Thoracic aorta (tissue), 2 donors: ENCODE measurements at places on chromosomes 5 and 9. TPM values are rescaled to one million over a fixed set of nuclear protein-coding genes. Genes with fewer than 3 reads are reported as not detected.

PDE6A gene
- total RNA-seq = not detected

BHMT gene
- total RNA-seq = 2.0 TPM

STK32A gene
- total RNA-seq = 9.5 TPM

EQTN gene
- not detected for total RNA-seq

EDIL3 gene
- 157 TPM for total RNA-seq

SPAG8 gene
- total RNA-seq = 5.7 TPM

SH3GL2 gene
- total RNA-seq = not detected

EIF4E1B gene
- not detected for total RNA-seq

ACTBL2 gene
- total RNA-seq = not detected

ZMAT2 gene
- total RNA-seq = 32.0 TPM

PCDHGB5 gene
- total RNA-seq = 20.8 TPM

TEK gene
- 14.9 TPM for total RNA-seq

- no peak for DNase-seq
Measured at GRCh38 chr5:80116000-80116399, 80.9 kb downstream of the THBS4 start.

DNA sequence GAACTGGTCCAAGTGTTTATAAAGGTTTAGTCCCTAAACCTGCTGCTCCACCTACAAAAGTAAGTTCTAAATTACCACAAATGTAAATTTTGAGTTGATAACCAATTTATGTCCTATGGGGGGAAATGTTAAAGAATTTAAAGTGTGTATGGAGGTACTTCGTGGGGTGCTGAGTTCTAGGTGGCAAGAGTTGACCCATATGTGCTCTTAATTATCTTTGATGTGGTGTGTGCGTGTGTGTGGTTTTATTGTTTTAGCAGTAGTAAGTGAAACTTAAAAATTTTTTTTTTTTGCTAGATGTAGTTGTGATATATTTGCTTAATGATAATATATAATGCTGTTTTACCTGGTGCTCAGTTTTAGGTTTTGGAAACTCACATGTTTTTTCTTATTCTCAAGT is 72.6 kb downstream of the GPBP1 start:
- DNase-seq = no peak

DNA sequence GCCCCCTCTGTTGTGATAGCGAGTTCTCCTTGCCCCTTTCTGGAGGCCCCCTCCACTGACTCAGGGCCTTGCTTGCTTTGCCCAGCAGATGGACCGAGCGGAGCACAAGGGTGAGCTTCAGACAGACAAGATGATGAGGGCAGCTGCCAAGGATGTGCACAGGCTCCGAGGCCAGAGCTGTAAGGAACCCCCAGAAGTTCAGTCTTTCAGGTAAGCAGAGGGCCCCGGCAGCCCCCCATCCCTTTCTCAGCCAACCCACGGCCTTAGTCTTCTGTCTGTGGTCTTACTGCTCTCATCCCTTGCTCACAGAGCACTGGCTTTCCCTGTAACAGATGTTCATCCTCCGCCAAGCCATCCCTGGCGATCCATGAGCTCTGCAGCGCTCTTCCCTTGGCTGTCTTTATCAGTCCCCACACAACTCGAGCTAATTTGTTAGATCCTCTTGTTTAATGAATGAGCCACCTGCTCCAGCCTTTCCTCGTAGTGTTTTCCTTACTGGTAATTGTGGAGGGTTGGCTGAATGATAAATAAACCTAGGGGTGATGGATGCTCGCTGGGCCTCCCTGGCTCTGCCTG is 18.4 kb upstream of the RARS1 start:
- no peak for DNase-seq

GRCh38 chr9:82254646-82255367 is 266.2 kb downstream of the SPATA31D1 start:
- DNase-seq = no peak

- no peak for DNase-seq
Measured at GRCh38 chr5:106661866-106662265, 1008.9 kb downstream of the EFNA5 start.

- no peak for DNase-seq
Measured at GRCh38 chr5:61599370-61600122, 267.5 kb downstream of the ZSWIM6 start.

- DNase-seq = no peak
Measured at GRCh38 chr9:69671879-69672595, at the start of gene APBA1. TSS of gene APBA1 (minus strand) at chr9:69672371.

- DNase-seq = peak; percentile 71
Measured at GRCh38 chr9:77848897-77849296, 182.7 kb downstream of the GNAQ start.

- DNase-seq = no peak
Measured at GRCh38 chr9:33163433-33164137, 3.6 kb downstream of the B4GALT1 start.

- DNase-seq = no peak
Measured at GRCh38 chr5:67636091-67636490, 439.5 kb upstream of the CD180 start.

DNA sequence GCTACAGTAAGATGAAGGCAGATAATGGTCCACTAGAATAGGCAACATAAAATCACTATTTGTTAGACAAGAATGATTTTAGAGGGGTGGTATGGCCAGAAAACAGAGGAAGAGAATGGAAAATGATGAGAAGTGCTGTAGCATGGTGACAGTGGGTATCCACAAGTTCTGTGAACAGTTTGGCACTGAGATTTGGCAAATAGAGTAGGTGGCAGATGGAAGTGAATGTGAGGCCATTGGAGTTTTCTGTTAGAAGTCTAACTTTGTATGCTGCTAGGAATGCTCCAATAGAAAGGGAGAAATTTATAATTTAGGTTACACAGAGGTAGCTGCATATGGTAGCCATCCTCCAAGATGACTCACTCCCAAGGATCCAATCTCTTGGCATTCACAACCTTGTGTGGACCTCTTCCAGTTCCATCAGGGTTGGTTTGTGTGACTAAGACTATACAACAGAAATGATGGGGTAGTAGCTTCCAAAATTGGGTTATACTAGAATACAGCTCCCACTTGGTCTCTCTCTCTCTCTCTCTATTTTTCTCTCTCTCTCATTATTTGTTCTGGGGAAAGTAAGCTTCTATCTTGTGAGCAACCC is 646.9 kb upstream of the ZNF608 start:
- DNase-seq = no peak

GRCh38 chr9:86281593-86282076 is 703 bp downstream of the ISCA1 start:
- no peak for DNase-seq

DNA sequence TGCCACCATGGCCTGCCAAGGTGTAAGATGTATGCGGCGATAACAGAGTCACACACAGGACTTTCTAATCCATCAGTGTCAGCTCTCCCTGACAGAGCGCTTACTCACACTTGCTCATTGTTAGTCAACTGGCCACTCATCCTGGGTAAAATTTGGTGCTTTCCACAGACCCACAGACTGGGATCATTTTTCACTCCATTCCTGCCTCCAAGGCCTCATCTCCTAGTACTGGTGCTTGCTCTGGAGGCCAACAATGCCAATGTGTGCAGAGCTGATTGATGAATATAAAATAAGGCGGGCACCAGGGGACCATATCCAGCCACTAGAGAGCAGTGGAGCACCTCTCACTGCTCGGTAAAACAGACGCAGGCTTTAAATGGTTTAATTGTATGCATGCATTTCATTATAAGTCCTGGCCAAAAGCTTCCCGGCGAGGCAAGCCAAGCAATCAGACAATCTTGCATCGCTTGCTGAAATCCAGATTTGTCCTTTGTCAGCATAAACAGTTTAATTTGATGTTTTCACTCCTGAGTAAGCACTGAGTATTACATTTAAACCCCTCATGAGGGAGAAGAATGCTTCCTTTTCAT is 22.3 kb downstream of the PSMB7 start:
- no peak for DNase-seq

DNA sequence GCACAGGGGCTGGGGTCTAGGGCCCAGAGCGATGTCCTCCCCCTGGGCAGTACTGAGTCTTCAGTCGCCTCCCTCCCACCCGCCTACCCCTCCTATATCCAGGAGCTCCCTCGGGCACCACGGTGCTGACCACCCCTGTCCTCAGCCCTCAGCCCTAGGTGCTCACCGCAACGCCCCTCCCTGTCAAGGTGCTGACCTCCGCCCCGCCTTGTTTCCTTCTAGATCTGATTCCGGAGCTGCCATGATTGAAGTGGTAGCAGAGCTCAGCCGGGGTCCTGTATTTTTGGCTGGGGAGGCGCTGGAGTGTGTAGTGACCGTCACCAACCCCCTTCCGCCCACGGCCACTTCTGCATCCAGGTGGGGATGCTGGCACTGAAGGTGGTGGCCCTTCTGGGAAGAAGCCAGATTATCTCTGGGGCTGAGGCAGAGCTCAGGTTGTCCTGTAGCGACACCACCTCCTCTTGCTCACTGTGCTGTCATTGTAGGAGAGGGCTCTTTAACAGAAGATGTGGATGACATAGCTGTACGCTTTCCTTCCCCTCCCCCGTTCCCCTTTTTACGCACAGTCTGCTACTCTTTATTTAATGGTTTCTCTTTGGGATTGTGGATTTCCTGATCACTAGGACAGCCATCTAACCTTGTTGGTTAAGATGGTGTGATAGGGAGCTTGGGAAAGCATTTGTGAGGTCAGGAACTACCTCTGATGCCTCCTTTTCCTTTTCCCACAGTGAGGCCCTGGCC is 598 bp downstream of the RGP1 start:
- no peak for DNase-seq

- DNase-seq = no peak
Measured at GRCh38 chr5:132773114-132773513, 3.9 kb downstream of the SEPTIN8 start.

DNA sequence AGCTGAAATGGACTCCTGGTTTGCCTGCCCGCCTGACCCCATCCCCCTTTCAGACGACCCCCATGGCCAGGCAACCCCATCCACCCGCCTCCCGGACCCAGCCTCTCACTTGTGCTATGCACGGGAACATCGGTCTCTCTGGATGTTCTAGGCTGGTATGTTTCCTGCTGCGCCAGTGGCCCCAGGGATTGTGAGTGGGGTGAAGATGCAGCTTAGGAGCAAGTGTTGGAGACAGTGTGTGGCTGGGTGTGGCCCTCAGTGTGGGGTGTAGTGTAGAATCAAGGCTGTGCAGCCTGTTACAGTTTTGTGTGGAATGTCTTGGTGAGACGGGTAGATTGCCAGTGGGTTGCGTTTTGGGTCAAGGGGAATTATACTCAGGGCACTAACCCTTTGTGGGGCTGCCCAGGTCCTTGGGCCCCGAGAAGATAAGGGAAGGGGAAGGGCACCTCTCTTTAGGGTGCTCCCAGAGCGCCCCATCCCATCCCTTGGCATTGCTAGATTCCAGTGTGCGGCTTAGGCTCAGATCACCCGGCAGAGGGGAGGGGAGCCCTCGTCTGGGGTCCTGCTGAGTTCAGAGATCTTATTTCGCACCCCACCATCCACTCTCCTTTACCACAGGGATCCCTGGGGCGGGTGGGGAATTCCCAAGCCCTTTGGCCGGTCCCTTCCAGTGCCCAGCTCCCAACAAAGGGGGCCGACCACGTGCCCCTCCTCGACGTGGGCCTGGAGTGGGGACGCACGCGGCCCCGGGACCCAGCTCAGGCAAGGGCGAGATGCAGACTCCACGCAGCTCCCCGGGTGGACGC is 4.6 kb downstream of the IER5L start:
- no peak for DNase-seq

DNA sequence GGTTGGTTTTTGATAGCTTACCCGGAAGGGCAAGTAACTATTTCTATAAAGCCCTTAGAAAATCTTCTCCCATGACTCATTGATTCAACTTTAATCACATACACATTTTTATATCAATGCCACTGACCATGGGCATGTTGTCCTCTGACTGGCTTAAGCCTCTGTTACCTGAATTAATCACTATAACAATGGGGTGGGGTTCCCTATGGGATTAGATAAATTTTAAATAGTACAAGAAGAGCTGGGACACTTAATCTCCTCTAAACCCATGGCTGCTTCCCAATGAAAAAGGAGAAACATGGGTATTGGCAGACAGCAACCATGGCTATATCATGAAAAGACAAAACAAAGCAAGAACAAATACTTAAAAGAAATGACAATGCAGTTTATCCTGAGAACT is 636.2 kb downstream of the BRINP1 start:
- DNase-seq = no peak

DNA sequence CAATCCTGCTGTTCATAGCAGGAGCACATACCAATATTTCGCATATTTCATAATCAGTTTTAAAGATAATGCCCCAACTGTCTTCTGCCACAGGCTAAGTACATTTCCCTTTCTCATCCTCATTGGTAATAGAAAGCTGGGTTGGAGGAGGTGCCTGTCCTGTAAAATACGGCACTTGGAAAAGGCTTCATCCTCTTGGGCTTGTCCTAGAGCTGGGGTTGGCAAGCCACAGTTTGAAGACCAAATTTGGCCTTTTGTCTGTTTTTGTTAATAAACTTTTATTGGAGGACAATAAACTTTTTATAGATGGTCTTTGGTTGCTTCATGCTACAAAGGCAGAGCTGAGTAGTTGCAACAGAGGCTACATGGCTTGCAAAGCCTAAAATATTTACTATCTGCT is 997.8 kb upstream of the CDH18 start:
- DNase-seq = no peak

GRCh38 chr5:166845044-166845443 is 1446.4 kb upstream of the WWC1 start:
- DNase-seq = no peak

GRCh38 chr9:34992376-34992951 is 2.9 kb downstream of the DNAJB5 start:
- DNase-seq = peak; percentile 91

DNA sequence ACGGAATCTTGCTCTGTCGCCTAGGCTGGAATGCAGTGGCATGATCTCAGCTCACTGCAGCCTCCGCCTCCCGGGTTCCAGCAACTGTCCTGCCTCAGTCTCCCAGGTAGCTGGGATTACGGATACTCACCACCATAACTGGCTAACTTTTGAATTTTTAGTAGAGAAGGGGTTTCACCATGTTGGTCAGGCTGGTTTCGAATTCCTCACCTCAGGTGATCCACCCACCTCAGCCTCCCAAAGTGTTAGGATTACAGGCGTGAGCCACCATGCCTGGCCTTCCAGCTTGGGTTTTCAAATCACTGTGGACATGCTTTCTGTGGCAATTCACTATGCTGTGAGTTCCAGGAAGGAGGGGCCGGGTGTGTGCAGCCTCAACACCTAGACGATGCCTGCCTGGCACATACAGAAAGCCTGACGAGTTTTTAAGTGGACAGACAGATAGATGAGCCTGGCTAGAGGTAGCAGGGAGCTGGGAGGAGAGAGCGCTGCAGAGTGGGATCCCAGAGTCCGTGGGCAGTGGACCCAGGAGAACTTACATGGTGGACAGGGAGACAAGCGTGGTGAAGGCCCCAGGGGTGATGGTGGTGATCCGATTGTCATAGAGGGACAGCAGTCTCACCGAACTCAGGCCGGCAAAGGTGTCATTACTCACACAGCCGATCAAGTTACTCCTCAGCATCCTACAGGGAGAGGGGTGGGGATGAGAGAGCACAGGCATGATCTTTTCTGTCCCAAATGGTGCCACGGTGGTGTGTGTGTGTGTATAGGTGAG is 173.4 kb upstream of the PANK3 start:
- DNase-seq = no peak
